ENCODE measurements at places on chromosomes 2 and 18.

DNA sequence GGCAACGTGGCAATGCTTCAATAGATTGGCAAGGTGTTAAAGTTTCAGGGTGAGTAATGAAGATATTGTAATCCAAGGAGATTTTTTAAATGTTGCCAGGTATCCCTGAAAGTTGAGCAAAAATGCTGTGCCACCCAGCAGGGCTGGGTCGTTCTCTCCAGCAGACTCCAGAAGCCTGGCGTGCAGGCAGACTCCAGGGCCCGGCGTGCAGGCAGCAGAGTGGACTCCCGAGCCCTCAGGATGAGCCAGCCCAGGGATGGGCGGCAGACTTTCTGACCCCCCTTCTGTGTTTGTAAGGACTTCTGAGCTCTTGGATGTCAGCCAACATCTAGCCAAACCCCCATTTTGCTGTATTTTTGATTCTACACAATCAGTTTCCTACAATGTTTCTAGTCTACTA, 289.1 kb downstream of the ZNF516 start:
- DNase-seq = no peak

- DNase-seq = no peak
Measured at GRCh38 chr2:130183512-130184373, 1.7 kb downstream of the MZT2B start.

DNA sequence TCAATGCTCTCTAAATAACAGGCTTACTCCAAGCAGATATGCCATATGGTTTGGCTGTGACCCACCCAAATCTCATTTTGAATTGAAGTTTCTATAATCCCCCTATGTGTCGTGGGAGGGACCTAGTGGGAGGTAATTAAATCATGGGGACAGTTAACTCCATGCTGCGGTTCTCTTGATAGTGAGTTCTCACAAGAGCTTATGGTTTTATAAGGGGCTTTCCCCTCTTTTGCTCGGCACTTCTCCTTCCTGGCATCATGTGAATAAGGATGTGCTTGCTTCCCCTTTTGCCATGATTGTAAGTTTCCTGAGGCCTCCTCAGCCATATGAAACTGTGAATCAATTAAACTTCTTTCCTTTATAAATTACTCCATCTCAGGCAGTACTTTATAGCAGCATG, 302.7 kb upstream of the ZC3H15 start:
- DNase-seq = no peak

- DNase-seq = no peak
Measured at GRCh38 chr2:37987098-37987775, 62.1 kb downstream of the RMDN2 start.

GRCh38 chr2:74457549-74458131, 598 bp upstream of the WBP1 start:
- DNase-seq = peak; percentile 74

GRCh38 chr2:236311286-236311685, 47.1 kb upstream of the ASB18 start:
- no peak for DNase-seq
